ENCODE measurements at places on chromosomes 5 and 9. TPM values are rescaled to one million over a fixed set of nuclear protein-coding genes. Genes with fewer than 3 reads are reported as not detected.

Gene DAPK1
- 17.4 TPM for total RNA-seq

Gene GABBR2
- not detected for total RNA-seq

Gene TJP2
- total RNA-seq: 90.7 TPM

Gene BARHL1
- total RNA-seq: not detected

Gene DRD1
- 0.18 TPM for total RNA-seq

Gene ARID3C
- 2.2 TPM for total RNA-seq

Gene PCDH1
- total RNA-seq: 20.8 TPM

Gene PCDHB11
- total RNA-seq: 0.44 TPM

DNA sequence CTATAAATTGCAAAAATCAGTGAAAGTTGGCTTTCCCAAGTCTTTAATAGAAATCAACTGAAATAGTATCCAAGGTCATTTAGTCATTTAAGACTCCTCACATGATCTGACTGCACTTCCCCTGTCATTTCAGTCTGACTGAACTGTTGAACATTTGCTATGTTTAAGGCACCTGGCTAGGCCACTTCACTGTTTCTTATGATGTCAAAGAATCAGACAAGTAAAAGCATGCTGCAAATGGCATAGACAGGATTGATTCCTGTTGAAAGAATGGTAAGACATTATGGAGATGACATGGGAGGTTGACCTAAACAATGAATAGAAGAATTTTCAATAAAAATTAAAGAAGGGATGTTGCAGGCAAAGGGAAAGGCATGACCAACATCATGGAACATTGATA, 502.1 kb downstream of the NFIB start:
- no peak overlapping the region for H3K4me3 ChIP-seq
- DNase-seq: no peak
- no peaks in the 10 kb centered on the region for H3K36me3 ChIP-seq
- H3K27ac ChIP-seq: no peak overlapping the region
- no peaks in the 10 kb centered on the region for H3K27me3 ChIP-seq
- H3K4me1 ChIP-seq: no peaks in the 10 kb centered on the region

GRCh38 chr5:43560128-43560527, 3.3 kb upstream of the PAIP1 start:
- H3K27me3 ChIP-seq: no peaks in the 10 kb centered on the region
- no peak overlapping the region for H3K27ac ChIP-seq
- H3K4me3 ChIP-seq: no peak overlapping the region
- H3K36me3 ChIP-seq: no peaks in the 10 kb centered on the region
- no peaks in the 10 kb centered on the region for H3K4me1 ChIP-seq
- DNase-seq: no peak

DNA sequence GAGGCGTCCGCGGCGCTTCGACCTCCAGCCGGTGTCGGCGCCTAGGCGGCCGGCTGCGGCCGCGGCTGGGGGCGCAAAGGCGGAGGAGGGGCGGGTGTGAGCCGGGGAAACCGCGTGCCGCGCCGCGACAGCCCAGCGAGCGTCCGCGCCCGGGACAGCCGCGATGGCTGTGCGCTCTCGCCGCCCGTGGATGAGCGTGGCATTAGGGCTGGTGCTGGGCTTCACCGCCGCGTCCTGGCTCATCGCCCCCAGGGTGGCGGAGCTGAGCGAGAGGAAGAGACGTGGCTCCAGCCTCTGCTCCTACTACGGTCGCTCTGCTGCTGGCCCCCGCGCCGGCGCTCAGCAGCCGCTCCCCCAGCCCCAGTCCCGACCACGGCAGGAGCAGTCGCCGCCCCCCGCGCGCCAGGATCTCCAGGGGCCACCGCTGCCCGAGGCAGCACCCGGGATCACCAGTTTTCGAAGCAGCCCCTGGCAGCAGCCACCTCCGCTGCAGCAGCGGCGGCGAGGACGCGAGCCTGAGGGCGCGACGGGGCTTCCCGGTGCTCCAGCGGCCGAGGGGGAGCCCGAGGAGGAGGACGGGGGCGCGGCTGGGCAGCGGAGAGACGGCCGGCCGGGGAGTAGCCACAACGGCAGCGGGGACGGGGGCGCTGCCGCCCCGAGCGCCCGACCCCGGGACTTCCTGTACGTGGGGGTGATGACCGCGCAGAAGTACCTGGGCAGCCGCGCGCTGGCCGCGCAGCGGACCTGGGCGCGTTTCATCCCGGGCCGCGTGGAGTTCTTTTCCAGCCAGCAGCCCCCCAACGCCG, 605 bp downstream of the CHSY3 start:
- peak overlapping the region; percentile 49 for H3K27ac ChIP-seq
- DNase-seq: peak; percentile 55
- H3K36me3 ChIP-seq: no peaks in the 10 kb centered on the region
- H3K27me3 ChIP-seq: no peaks in the 10 kb centered on the region

GRCh38 chr5:135881244-135881643, 14.4 kb downstream of the IL9 start:
- no peaks in the 10 kb centered on the region for H3K36me3 ChIP-seq
- no peak for DNase-seq
- no peak overlapping the region for H3K27ac ChIP-seq
- no peaks in the 10 kb centered on the region for H3K27me3 ChIP-seq
- no peak overlapping the region for H3K4me3 ChIP-seq
- H3K4me1 ChIP-seq: no peaks in the 10 kb centered on the region

DNA sequence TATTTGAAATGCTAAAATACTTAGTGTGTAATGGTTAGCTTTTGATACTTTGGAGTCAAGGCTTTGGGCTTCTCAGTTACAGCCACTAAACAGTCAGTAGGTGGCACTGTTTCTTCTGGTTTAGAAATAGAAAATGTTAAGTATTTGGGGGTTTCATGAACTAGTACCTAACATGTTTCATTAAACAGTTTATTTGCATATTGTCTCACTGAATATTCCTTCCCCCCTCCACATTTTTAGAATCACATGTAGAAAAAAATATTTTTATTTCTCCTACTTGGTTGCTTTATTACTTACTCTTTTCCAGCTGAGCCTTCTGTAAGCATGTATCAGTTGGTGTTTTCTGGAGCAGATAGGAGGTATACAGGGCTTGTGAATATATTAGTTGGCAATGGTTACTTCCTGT, 48.0 kb downstream of the IPO11 start:
- DNase-seq: no peak
- no peak overlapping the region for H3K4me3 ChIP-seq
- H3K36me3 ChIP-seq: no peaks in the 10 kb centered on the region
- H3K27ac ChIP-seq: no peak overlapping the region
- H3K4me1 ChIP-seq: no peaks in the 10 kb centered on the region

DNA sequence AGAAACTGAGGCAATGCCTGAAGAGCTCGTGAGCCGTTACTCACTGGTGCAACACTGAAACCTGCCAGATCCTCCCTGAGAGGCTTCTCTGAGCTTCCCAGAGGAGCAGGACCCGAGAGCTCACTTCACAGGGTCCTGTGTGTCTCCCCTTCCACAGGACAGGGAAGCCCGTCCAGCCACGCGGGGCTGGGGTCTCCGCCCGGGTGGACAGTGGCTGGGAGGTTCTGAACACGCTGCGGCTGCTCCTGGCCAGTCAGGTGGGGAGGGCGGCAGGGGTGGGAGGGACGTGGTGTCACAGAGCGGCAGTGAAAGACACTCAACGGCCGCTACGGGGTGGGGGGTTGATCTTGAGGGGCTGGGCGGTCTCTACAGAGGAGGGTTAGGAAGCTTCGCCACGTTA, 290 bp upstream of the ZDHHC11 start:
- no peak overlapping the region for H3K4me3 ChIP-seq
- DNase-seq: peak; percentile 23
- no peaks in the 10 kb centered on the region for H3K36me3 ChIP-seq

DNA sequence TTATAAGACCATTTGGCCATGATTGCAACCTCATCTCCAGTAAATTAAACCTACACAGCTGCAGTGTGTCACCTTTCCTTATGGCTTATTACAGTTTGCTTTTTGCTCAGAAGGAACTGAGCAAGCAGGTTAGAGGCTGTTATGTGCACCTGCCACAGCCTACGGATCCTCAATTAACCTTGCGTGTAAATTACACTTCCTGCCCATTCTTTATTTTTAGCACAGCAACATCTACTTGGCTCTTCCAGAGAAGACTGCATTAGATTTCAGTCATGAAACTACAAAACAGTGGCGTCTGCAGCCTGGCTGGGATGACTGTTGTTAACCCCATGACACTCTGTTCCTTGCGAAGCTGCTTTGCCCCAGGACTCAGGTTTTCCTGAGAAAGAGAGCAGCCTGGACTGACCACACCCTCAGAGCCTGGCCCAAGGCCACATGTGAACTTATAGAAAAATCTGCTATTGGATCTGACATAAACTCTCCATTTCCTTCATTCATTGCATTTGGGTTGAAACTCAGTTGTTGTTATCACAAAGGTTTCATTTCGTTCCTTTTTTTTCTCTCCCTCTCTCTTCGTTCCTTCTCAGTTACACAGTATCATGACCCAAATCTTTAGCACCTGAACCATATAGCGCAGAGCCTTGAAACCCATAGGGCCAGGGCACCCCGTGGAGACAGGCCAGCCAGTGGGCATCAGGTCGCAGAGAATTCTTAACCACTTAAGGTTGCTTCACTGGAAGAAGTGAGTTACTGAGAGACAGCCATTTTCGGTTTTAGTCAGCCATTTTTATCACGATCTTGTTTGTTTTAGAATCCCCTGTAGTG, 138.6 kb downstream of the PALM2AKAP2 start:
- no peak overlapping the region for H3K4me3 ChIP-seq
- H3K36me3 ChIP-seq: no peaks in the 10 kb centered on the region
- H3K27me3 ChIP-seq: no peaks in the 10 kb centered on the region

- H3K4me3 ChIP-seq: no peak overlapping the region
- DNase-seq: no peak
- no peaks in the 10 kb centered on the region for H3K36me3 ChIP-seq
- H3K27ac ChIP-seq: no peak overlapping the region
Measured at GRCh38 chr5:59123595-59124561, 541.0 kb downstream of the RAB3C start.

- DNase-seq: no peak
- H3K36me3 ChIP-seq: no peaks in the 10 kb centered on the region
- no peaks in the 10 kb centered on the region for H3K4me1 ChIP-seq
- no peak overlapping the region for H3K27ac ChIP-seq
Measured at GRCh38 chr5:131285703-131286399, 22.0 kb downstream of the CDC42SE2 start.

DNA sequence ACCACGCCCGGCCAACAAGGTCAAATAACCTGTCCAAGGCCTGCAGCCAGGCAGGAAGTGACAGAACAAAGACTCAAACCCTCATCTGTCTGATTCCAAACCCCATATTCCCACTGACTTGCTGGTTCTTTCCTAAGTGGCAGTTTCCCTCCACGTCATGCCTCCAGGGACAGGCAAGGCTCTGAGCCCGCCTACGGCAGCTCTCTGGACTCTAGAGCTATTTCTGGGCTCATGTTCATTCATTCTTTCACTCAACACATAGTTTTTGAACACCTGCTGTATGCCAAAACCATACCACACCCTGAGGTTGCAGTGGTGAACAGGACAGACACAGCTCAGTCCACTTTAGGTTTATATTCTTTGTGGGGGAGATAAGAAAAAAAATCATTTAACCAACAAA, 5.2 kb upstream of the FBP1 start:
- no peak for DNase-seq
- no peak overlapping the region for H3K4me3 ChIP-seq
- no peaks in the 10 kb centered on the region for H3K27me3 ChIP-seq
- H3K4me1 ChIP-seq: peaks cover 6% of the 10 kb centered on the region

DNA sequence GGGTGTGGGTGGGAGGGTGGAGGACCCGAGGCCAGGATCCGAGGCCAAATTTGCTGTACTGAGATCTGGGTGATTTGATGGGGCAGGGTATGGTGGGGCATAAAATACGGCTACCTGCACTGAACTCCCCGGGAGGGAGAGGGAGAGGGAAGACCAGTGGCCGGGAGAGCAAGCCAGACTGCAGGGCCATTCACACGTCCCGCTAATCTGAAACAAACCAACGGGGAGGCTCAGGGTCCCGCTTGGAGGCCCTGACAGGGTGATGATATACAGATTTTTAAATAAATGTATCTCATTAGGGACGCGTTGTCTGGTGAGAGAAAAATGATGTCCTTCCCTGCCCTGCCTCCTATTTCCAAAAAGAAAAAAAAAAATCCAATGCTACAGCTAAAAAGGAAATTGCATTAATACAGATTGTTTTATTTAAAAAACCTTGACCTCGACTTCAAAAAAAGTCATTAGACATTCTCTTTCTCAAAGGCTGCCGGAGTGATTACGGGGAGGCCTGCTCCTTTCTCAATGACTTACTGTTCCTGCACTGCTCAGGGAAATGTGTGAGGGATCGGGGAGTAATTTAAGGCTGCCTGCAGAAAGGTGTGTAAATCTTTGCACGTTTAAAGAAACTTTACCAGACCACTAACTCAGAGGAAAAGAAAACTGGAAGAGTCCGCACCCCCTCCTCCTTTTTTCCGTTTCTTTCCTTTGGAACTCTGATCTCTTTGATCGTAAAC, 11.5 kb upstream of the PRRX2 start:
- no peaks in the 10 kb centered on the region for H3K4me1 ChIP-seq
- DNase-seq: no peak
- no peak overlapping the region for H3K27ac ChIP-seq
- no peaks in the 10 kb centered on the region for H3K36me3 ChIP-seq

GRCh38 chr5:169777159-169777558, 140.1 kb downstream of the DOCK2 start:
- DNase-seq: no peak
- no peak overlapping the region for H3K27ac ChIP-seq
- no peaks in the 10 kb centered on the region for H3K27me3 ChIP-seq
- no peaks in the 10 kb centered on the region for H3K36me3 ChIP-seq

DNA sequence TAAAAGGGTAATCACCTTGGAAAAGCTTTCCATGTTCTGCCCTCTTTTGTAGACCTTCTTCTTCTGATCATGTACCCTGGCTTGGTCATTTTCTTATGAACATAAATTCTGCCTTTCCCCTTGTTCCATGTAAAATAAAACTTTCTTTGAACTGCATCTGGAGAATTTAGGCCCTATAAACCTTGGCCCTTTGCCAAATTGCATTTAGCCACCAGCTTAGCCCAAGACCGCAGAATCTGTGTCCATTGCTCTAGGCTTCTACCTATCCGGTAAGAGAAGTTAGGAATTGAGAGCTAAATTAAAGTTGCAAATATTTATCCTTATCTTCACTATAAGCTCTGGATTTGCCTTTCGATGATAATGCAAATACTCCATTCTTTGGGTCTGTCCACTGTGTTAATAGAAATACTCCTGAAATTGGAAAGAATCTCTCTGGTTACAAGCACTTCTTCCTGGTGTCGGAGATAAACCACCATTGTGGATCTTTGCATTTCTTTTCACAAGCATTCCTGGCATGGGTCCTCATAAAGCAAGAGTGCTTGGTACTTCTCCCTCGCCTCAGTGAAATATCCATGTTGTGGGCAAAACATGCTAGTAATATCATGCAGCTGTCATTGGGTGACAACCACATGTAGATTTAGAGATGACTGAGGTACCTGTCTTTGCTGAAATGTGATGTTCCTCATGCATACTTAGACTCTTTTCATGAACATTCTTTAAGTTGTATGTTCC, 698.0 kb upstream of the WWC1 start:
- DNase-seq: no peak
- no peaks in the 10 kb centered on the region for H3K4me1 ChIP-seq
- H3K27me3 ChIP-seq: no peaks in the 10 kb centered on the region
- H3K27ac ChIP-seq: no peak overlapping the region
